ENCODE measurements at places on chromosomes 1 and 21. TPM values are rescaled to one million over a fixed set of nuclear protein-coding genes. Genes with fewer than 3 reads are reported as not detected.

IL10 gene
- not detected for total RNA-seq

SLC25A34 gene
- 0.13 TPM for total RNA-seq

HFM1 gene
- total RNA-seq: 3.3 TPM

FAM72D gene
- 14.9 TPM for total RNA-seq

AUNIP gene
- 30.9 TPM for total RNA-seq

ST6GALNAC5 gene
- not detected for total RNA-seq

DNAH14 gene
- total RNA-seq: 88.2 TPM

OXCT2 gene
- 0.31 TPM for total RNA-seq

KLHDC9 gene
- total RNA-seq: not detected

All from K562 (cell line).